ENCODE measurements at places on chromosomes 3 and 15.

DNA sequence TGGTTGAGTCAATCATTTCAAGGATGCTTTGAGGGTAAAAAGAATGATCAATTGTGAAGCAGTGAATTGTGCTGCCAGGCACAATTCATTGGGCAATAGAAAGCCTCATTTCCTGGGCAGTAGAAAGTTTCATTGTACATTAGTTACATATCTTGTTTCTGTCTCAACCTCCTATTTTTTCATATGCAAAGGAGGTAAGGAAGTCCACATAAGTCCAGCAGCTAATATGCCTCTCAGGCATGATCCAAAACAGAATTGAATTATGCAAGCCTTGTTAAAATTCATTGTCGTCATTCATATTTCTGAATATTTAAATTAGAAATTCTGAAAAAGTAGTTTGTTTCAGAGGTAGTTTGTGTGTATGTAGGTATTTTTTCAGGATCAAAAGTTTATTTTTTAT, 65.8 kb downstream of the TFRC start:
- DNase-seq: no peak

DNA sequence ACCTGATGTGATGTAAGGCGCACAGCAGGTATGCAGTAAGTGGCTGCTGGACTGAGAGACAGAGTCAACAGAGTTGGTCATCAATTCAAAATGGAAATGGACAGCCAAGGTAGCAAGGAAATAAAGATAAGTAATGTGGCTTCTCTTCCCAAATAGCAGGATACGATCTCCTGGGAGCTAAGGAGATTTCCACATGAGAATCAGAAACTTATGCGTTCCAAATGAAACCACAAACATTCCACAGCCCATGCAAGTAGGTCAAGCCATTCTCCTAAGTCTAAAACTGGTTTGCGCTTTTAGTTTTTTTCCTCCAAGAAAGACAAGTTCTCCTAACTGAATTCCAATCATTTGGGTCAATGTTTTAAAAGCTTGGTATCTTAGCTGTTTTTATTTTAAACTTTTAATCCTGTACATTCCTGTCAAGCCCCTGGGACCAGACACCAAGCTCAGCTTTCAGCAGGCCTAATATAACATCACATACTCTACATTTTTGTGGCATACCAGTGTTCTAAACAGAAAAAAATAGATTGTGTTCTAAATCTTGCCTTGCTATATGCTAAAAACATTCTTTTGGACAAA, 73.7 kb upstream of the TSPAN3 start:
- DNase-seq: no peak

GRCh38 chr3:142929890-142930289, 33.6 kb downstream of the PAQR9 start:
- no peak for DNase-seq

DNA sequence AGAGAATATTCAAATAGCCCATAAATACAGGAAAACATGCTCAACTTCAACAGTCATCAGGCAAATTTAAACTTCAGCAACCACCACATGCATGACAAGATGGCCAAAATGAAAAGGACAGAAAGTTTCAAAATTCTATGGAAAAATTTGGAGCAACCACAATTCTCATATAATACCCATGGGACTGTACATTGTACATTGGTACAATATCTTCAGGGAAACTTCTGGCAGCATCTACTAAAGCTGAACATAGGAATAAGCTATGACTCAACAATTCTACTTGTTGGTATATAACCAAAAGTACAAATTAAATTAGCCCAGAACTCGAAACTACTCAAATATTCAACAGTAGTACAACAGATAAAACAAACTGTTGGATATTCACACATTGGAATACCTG, 847.6 kb downstream of the TBL1XR1 start:
- DNase-seq: no peak

GRCh38 chr3:81684751-81685395, 76.6 kb downstream of the GBE1 start:
- DNase-seq: no peak

- DNase-seq: no peak
Observed at GRCh38 chr3:186090901-186091300, 18.0 kb downstream of the ETV5 start.

- no peak for DNase-seq
Observed at GRCh38 chr3:79568938-79569337, 198.9 kb downstream of the ROBO1 start.

DNA sequence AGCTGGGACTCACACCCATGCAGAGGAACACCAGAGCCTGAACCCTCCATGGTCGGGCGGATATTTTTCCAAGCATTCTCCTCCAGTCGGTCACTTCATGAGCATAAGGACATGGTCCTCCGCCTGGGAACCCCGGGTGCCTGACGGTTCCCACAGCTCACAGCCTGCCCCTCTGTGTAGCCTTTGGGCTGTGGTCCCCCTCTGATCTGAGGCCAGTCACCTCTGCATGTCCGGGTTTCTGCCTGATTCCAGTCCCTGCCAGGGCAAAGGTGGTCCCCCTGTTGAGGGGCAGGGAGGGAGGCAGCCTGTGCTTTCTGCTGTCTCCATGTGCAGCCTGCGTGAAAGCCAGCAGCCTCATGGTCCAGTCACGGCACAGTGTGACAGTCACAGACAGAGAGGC, 76.6 kb upstream of the KLF13 start:
- DNase-seq: no peak

DNA sequence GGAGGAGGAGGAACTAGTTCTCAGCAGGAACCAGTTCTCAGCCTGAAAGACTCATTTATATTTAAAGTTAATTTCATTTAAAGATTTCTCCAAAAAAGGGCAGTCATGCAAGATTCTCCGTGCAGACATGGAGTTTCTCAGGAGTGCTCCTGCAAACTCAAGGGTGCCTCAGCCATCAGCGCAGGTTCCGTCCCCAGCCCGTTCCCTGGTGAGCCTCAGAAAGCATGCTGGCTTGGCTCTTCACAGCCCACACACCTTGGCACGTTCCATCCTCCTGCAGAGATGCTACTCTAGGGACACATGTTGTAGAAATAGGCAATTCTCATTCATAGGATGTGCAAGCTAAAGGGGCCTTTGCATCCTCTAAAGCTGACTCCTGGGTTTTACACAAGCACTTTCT, 123.0 kb downstream of the LIPC start:
- DNase-seq: no peak

GRCh38 chr3:29280404-29281093, at the start of gene RBMS3:
RBMS3 (plus strand) TSS chr3:29281071.
- DNase-seq: peak; percentile 53

DNA sequence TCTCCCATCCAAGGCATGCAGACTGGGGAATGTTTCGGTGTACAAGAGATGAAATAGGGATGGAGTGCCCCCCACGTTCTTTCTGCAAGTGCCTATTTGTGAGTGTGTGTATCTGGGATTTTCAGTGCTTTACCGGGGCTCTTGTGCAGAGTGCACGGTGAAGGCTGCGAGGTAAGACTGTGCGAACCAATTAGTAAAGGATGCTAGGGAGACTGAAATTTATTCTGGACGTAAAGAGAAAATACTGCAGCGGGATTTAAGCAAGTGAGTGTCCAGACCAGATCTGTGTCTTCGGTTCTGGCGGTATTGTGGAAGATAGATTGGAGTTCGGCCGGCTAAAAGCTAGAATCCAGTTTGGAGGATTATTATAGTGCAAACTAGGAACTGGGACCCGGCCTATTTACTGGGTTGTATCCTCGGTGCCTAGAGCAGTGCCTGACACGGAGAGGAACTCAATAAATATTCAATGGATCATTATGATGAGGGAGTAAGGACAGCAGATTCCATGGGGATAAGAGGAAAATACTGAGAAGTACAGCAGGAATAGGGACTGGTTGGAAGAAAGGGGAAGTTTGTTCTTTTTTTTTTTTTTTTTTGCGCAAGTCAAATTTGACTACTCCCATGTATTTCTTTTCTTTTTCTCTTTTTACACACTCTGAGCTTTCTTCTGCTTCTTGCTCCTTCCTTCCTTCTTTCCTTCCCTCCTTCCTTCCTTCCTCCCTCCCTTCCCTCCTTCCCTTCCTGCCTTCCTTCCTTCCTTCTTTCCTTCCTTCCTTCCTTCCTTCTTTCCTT, 580 bp upstream of the MAGEF1 start:
- DNase-seq: no peak

DNA sequence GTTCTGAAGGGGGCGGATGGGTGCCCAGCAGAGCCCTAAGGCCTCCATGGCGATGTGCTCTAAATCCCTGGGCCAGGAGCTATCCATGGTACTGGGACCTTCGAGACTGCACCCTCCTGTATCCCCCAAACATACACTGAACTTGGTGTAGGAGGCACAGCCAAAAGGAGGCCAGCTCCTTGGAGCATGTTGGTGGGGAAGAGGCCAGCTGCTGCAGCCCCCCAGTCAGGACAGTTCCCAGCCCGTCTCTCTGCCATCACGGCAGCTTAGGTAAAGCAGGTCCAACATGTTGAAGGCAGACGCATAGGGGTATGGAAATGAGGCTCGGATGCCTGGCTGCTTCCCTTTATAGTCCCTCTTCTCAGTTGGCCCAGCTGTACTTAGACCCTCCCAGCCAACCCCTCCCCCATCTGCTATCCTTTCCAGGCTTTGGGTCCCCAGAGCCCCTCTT, 1.8 kb downstream of the CAMKV start:
- DNase-seq: no peak

DNA sequence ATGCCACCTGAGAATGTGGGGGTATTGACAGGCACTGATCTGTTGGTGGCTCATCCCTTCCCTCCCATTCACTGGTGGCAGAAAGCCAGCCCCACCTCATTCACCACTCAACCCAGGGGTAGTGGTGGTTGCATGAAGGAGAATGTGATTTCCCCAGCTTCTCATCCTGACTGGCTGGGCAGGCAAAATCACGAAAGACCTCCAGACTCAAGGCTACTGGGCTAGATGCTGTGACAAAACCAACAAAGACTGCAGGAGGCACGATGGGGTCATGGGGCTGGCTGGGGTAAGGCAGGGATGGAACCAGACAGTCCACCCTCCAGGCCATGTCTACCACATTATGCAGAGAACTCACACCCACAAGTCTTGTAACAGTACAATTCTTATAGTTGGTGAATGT, 33.9 kb downstream of the FSTL1 start:
- DNase-seq: no peak

Data from activated CD4-positive, alpha-beta T cell treated with anti-CD3 and anti-CD28 coated beads, Interleukin-2, Interleukin-4, amounts not matched to agents 100 ng/mL and 50 ng/mL, durations not matched to agents 16 hours and 8 hours (primary cell).